Uterus (tissue), 4 donors: ENCODE measurements at places on chromosomes 7 and 10.
A peak's percentile ranks its signal among the peaks of the same experiment; 100 is the strongest.

GRCh38 chr10:130015075-130015695 lies 51.1 kb upstream of the EBF3 start:
- DNase-seq: no peak
- H3K4me1 ChIP-seq: no peaks in the 10 kb centered on the region
- H3K36me3 ChIP-seq: no peaks in the 10 kb centered on the region

GRCh38 chr10:3619241-3619640 lies 165.8 kb downstream of the KLF6 start:
- no peak overlapping the region for H3K27ac ChIP-seq
- no peaks in the 10 kb centered on the region for H3K27me3 ChIP-seq
- DNase-seq: no peak
- peaks cover 6% of the 10 kb centered on the region for H3K4me1 ChIP-seq
- no peak overlapping the region for H3K4me3 ChIP-seq

DNA sequence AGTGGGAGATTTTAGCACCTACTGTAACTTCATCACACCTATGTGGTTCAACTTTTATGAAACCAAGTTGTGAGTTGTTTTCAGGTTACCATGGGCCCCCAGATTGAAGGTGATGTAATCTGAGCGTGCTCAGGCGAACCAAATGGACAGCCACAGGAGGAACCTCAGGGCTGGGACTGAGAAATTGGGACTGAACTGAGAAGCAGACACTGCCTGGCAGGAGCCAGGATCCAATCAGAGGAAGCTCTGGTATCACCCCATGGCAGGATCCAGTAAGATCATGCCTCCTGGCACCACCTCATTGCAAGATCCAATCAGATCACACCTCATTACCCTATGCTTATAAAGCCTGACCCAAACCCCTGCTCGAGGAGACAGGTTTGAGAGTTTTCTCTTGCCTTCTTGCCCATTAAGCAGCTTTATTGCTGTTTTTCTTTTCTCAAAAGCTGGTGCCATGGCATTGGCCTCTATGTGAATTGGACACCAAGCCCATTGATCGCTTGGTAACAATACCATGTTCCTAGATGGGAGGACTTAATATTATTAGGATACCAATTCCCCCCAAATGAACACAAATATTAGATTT lies 43.2 kb upstream of the GDF10 start:
- H3K4me3 ChIP-seq: no peak overlapping the region
- no peak overlapping the region for H3K27ac ChIP-seq
- no peaks in the 10 kb centered on the region for H3K36me3 ChIP-seq
- DNase-seq: no peak
- no peaks in the 10 kb centered on the region for H3K4me1 ChIP-seq

- H3K27ac ChIP-seq: peak overlapping the region; percentile 64
- H3K36me3 ChIP-seq: no peaks in the 10 kb centered on the region
- no peaks in the 10 kb centered on the region for H3K27me3 ChIP-seq
- no peak overlapping the region for H3K4me3 ChIP-seq
These were observed 41.2 kb downstream of the TACR2 start for GRCh38 chr10:69375307-69376151.

DNA sequence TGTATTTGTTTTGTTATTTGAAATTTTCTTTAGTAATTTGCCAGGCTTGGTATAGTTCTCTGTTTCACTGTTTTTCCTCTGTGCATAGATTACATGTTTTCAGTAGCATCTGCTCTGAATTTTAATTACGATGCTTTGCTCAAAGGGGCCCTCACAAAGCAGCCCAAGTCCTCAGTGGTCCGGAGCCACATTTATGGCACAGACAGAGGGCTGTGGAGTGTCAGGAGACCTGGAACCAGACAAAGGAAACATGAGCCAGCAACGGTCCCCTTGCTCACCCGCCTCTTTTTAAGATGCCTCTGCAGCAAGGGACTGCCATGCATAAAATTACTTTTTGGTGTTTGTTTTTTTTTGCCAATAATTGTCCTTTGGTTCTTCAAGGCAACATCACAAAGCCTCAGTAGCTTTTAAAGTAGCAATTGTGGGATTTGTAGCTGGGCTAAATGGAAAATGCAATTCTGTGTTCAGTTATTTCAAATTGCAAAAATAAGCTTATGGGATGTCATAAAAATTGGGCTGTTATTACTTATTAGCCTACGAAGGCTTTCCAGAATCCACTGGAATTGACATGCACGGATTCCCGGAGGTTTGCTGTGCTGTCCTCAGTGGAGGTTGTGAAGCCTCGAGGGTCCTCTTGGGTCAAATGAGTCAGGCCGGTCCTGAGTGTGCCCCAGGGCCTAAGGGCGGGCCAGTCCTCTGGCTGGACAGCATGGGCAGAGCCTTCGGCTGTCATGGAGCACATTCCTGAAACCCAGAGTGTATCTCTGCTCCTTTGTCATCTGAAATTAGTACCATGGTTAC lies 422.8 kb downstream of the GLRX3 start:
- H3K27me3 ChIP-seq: no peaks in the 10 kb centered on the region
- H3K4me1 ChIP-seq: no peaks in the 10 kb centered on the region
- no peak for DNase-seq
- no peaks in the 10 kb centered on the region for H3K36me3 ChIP-seq
- no peak overlapping the region for H3K4me3 ChIP-seq

DNA sequence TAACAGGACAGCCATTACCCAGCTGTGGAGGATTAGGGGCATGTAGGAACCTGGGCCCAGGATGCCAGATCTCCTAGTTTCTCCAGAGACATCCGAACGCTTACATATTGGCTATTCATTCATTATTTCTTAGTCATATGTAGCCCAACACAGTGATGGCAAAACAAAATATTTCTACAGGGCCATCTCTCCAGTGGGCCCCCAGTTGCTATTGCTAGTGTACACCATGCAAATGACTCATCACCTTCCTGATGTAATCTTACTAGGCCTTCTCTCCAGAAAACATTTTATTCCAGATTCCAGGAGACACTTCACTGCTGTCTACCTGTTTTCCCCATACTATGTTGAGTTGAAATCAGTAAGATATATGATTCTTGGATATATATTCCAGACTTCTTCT lies 201.7 kb downstream of the PLXDC2 start:
- no peak overlapping the region for H3K4me3 ChIP-seq
- DNase-seq: no peak
- no peak overlapping the region for H3K27ac ChIP-seq
- H3K36me3 ChIP-seq: no peaks in the 10 kb centered on the region
- no peaks in the 10 kb centered on the region for H3K27me3 ChIP-seq
- H3K4me1 ChIP-seq: no peaks in the 10 kb centered on the region

GRCh38 chr7:155426543-155427410 lies 31.2 kb upstream of the EN2 start:
- H3K36me3 ChIP-seq: no peaks in the 10 kb centered on the region
- no peak for DNase-seq
- no peak overlapping the region for H3K4me3 ChIP-seq
- H3K4me1 ChIP-seq: no peaks in the 10 kb centered on the region
- H3K27ac ChIP-seq: no peak overlapping the region

GRCh38 chr10:8380833-8381496 lies 326.5 kb downstream of the GATA3 start:
- H3K36me3 ChIP-seq: no peaks in the 10 kb centered on the region
- no peak overlapping the region for H3K27ac ChIP-seq
- H3K4me1 ChIP-seq: no peaks in the 10 kb centered on the region
- H3K27me3 ChIP-seq: no peaks in the 10 kb centered on the region
- H3K4me3 ChIP-seq: no peak overlapping the region

- H3K27me3 ChIP-seq: no peaks in the 10 kb centered on the region
- DNase-seq: no peak
- H3K27ac ChIP-seq: no peak overlapping the region
- no peak overlapping the region for H3K4me3 ChIP-seq
- no peaks in the 10 kb centered on the region for H3K36me3 ChIP-seq
- H3K4me1 ChIP-seq: no peaks in the 10 kb centered on the region
These were observed 117.7 kb downstream of the PFKFB3 start for GRCh38 chr10:6320320-6321010.

GRCh38 chr7:30713392-30713791 lies 31.1 kb upstream of the CRHR2 start:
- H3K4me1 ChIP-seq: no peaks in the 10 kb centered on the region
- no peak for DNase-seq
- no peaks in the 10 kb centered on the region for H3K27me3 ChIP-seq
- no peaks in the 10 kb centered on the region for H3K36me3 ChIP-seq
- H3K4me3 ChIP-seq: no peak overlapping the region

DNA sequence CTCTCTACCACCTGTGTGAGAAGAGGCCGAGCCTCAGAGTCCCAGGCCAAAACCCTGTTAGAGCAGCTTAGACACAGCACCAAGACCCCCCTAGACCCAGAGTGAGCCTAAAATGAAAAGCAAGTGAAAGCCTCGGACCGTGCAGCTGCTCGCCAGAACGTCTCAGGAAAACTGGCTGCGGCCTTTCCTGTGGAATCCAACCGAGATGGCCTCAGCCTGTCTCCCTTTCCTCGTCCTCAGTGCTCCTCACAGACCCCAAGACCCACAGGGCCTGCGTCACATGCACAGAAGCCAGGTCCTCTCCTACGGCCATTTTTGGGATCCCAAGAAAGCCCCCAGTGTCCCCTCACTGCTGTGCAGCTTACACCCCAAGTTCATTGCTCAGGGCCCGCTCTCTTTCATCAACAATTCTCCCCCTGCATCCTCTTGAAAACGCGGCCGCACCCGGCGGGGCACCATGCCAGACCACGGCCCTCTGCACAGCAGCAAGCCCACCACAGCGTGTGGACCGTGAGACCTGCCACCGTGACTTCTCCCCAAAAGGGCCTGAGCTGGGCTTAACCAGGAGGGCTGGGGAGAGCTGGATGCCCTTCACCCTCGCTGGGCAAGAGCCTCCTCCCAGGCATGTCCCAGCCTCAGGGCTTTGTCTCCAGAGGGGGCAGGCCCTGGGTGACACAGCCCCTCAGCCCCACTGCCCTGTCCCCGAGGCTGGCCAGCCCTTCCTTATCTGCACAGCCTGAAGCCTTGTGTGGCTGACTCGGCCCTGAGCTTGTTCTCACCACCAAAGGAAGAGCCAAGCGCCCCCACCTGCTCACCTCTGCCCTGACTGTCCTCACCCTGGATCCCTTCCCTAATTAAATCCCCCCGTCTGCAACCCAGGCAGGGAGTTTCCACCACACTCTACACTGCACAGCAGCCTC lies 142.9 kb downstream of the PTPRN2 start:
- no peaks in the 10 kb centered on the region for H3K27me3 ChIP-seq
- H3K4me3 ChIP-seq: no peak overlapping the region
- no peak for DNase-seq
- H3K27ac ChIP-seq: no peak overlapping the region
- H3K36me3 ChIP-seq: no peaks in the 10 kb centered on the region

GRCh38 chr10:117346574-117346973 lies 28.7 kb downstream of the PDZD8 start:
- DNase-seq: no peak
- H3K4me1 ChIP-seq: no peaks in the 10 kb centered on the region
- no peak overlapping the region for H3K27ac ChIP-seq
- no peak overlapping the region for H3K4me3 ChIP-seq
- H3K27me3 ChIP-seq: no peaks in the 10 kb centered on the region

GRCh38 chr7:157096286-157097055 lies 42.3 kb upstream of the UBE3C start:
- H3K4me1 ChIP-seq: no peaks in the 10 kb centered on the region
- H3K27me3 ChIP-seq: no peaks in the 10 kb centered on the region
- H3K36me3 ChIP-seq: no peaks in the 10 kb centered on the region
- DNase-seq: no peak
- H3K27ac ChIP-seq: no peak overlapping the region

DNA sequence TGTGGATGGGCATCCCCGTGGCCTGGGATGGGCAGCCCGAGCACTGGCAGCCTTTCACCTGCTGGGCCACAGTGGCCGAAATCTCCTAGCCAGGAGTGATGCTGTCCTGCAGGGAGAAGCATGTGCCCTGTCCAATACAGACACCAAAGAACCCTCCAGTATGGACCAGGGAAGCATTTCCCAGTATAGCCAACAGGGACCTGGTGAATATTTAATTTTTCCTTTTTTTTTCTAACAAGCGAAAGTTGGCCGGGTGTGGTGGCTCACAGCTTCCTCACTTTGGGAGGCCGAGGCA lies 11.0 kb downstream of the IMPDH1 start:
- no peak overlapping the region for H3K4me3 ChIP-seq
- H3K27me3 ChIP-seq: no peaks in the 10 kb centered on the region
- H3K4me1 ChIP-seq: no peaks in the 10 kb centered on the region
- no peak for DNase-seq
- H3K27ac ChIP-seq: no peak overlapping the region
- no peaks in the 10 kb centered on the region for H3K36me3 ChIP-seq

GRCh38 chr7:72924386-72924732 lies 536 bp upstream of the POM121 start:
- peaks cover 3% of the 10 kb centered on the region for H3K4me1 ChIP-seq
- H3K27me3 ChIP-seq: no peaks in the 10 kb centered on the region
- H3K27ac ChIP-seq: peak overlapping the region; percentile 89
- no peak for DNase-seq

DNA sequence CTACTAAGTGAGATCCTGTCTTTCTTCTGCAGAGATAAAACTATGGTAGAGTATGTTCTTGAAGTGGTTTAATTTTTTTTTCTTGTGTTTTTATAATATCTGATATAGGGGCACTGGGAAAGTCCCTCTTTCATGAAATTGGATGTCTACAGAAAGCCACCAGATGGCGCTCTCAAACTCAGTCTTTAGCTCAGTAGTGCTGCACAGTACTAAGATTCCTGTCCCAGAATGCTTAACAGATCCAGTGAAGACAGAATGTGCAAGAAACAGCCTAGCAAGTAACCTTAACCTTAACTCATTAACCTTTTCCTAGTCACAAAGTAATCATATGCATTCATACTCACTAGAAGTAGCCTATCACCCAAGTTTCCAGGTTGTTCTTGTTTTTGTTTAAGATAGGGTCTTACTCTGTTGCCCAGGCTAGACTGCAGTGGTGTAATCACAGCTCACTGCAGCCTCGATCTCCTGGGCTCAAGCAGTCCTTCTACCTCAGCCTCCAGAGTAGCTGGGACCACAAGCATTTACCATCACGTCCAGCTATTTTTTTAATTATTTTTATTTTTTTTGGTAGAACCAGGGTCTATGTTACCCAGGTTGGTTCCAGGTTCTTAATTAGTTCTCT lies 56.7 kb downstream of the IDE start:
- no peak overlapping the region for H3K27ac ChIP-seq
- no peaks in the 10 kb centered on the region for H3K36me3 ChIP-seq

DNA sequence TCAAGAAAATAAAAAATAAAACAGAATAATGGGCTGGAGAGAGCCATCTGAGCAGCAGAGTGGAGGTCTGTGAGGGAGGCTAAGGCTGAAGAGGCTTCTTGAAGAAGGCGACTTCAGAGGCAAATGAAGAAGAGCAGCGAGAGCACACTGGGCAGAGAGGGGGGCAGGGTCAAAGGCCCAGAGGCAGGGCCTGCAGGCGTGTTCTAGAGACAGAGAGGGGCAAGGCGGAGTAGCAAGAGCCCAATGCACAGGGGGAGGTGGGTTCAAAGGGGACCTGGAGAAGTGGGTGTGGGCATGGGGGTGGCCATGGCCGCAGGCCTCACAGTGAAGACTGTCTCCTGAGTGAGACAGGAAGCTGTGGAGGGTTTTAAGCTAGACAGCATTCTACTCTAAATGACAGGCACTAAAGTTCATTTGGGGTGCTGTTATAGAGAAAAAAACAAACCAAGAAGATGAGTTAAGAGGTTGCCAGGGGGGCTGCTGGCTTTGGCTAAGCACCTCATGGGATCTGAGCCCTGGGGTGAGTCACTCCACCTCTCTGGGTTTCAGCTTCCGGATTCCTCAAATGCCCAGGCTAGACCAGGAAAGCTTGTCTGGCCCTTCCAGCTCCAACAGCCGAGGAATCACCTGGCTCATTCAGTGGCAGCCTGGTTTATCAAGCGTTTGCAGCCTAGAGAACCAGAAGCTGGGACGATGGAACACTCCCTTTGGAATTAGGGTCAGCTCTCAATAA lies 81.7 kb downstream of the DLG5 start:
- H3K4me3 ChIP-seq: no peak overlapping the region
- H3K36me3 ChIP-seq: no peaks in the 10 kb centered on the region
- no peaks in the 10 kb centered on the region for H3K27me3 ChIP-seq
- H3K4me1 ChIP-seq: no peaks in the 10 kb centered on the region
